ENCODE measurements at places on chromosomes 7 and 10.
A peak's percentile ranks its signal among the peaks of the same experiment; 100 is the strongest.

DNA sequence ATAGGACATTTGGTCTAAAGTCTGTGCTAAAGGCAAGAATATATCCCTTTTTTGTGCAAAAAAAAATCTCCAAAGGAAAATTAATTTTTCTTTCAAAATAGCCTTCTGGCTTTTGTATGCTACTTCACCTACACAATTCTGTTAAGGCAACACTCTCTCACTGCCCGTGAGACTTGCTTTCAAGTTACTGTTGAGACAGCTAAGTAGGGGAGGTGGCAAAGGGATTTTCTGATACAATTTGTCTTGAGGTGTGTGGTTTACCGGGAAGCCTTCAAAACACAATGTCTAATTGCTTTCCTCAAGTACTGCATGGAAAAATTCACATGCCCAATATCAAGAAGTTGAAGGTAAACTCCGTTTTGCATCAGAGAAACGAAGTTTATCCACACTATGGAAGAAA is 50.8 kb upstream of the RSU1 start:
- no peak for DNase-seq

DNA sequence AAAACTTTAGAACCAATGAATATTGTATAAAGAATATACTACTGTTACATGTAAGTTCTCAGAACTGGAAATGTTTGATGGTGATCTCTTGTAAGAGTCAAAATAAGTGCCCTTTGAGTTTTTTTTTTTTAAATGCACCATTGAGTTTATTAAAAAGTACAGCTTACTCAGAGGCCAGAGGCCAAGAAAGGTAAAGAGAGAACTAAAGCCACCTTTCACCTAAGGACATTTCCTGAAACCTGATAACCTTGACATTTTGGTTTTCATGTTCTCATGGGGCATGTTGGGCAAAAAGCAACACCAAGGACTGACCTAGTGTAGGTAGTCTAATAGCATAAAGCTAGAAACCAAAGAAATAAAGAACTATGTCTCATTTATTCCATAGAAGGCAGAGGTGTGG is 27.7 kb downstream of the REEP3 start:
- no peak for DNase-seq

DNA sequence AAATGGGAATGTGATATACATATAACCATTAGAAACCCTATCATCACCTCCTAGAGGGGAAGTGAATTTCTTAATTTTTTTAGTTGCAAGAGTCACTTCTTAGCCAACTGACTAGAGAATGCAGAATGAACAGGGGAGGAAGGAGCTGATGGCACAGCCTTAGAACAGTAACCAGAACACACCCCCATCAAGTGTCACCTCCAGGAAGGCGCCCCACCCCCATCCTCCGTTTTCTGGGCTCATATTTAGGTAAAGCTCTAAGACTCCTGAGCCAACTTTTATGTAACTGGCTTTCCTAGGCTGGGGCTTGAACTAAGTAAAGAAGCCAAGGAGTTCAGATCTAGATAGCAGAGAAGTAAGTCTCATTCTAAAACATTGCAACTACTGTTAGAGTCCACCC is 54.0 kb downstream of the COL17A1 start:
- no peak for DNase-seq

DNA sequence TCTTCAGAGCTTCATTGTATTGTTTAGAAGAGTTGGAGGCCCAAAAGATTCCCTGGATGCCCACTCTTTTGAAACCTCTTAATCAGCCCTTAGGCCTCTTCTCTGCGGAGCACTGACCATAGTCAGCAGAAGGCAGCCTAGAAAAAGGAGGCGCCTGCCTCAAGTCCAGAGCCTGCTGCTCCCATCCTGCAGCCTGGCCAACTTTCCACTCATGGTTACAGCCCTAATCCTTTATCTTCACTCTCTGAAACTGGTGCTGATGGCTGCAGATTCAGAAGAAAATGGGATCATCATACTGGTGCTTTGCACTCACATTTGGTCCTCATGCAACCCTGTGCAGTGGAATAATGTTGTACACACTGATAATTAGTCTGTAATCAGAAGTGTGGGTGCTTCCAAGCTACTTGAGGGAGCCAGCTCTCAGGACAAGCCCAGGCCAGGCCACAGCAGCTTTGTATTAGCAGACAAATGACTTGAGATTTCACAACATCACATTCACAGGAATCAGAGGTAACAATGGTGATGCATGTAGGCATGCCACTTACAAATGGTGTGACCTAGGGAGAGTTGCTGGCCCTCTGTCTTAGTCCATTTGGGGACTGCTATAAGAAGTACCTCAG is 272.9 kb downstream of the GALNT17 start:
- DNase-seq: no peak

DNA sequence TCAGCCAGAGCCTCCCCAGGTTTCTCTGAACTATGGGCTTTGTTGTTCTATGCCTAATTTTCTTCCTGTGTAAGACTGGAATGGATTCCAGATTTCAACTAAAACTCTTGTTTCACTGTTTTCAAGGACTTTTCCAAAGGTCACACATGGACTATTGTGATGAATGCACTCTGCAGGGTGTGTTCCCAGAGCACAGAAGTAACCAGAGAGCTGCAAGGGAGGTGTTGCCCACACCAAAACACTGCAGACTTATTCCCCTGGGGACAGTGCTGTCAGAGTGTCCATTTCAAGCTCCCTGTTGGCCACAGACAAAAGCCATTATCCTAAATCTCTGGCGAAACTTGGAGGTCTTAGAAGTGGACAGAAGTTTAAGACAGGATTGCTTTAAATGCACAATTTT is 231.6 kb downstream of the TRIL start:
- no peak for DNase-seq

GRCh38 chr7:46532571-46532970 is 611.5 kb upstream of the IGFBP3 start:
- no peak for DNase-seq

- no peak for DNase-seq
Measured at GRCh38 chr10:100291356-100291755, 4.9 kb upstream of the BLOC1S2 start.

- DNase-seq: no peak
Measured at GRCh38 chr10:126021833-126022500, 125.6 kb downstream of the FANK1 start.

DNA sequence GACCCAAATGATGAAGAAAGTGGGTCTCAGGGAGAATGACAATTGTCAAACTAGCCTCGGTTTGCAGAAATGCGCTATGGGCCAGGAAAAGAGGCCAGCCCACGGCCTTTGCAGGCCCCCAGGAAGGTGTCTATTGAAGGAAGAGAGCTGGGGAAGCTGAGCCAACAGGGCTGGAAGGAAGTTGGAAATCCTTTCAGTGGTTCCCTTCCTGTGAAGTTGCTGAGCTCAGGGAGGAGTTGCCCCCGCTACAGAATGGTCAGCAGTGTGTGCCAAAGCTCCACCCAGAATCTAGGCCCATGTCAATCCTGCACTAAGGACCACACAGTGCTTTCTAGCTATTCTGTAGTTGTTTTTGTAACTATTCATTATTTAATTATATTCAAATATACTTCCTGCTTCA is 91.6 kb upstream of the ANLN start:
- DNase-seq: no peak

GRCh38 chr10:109967739-109968088 is 40.1 kb upstream of the ADD3 start:
- no peak for DNase-seq

GRCh38 chr10:55065185-55065584 is 264.2 kb upstream of the PCDH15 start:
- no peak for DNase-seq

DNA sequence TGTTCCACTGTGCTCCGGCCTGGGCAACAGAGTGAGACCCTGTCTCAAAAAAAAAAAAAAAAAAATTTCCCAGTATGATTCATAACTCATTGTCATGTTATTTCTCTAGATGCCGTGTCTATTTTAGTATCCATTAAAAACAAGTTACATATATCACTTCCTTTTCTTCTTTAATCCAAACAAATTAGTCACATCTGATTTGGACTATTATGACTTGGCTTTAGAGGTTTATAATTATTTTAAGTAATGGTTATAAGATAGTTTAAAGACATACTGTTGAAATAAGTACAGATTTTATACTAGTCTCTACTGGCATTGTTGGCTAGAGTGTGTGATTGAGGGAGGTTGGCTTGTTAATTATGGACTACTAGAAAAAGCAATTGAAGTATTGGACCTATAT is 53.3 kb downstream of the ZMYND11 start:
- no peak for DNase-seq

GRCh38 chr7:55345292-55345691 is 19.8 kb upstream of the LANCL2 start:
- no peak for DNase-seq

GRCh38 chr7:143318661-143319060 is 2.8 kb downstream of the CLCN1 start:
- DNase-seq: peak; percentile 37

- no peak for DNase-seq
Measured at GRCh38 chr7:34019301-34019790, 114.0 kb downstream of the BMPER start.

GRCh38 chr10:127343821-127344220 is 147.4 kb upstream of the INSYN2A start:
- DNase-seq: no peak

DNA sequence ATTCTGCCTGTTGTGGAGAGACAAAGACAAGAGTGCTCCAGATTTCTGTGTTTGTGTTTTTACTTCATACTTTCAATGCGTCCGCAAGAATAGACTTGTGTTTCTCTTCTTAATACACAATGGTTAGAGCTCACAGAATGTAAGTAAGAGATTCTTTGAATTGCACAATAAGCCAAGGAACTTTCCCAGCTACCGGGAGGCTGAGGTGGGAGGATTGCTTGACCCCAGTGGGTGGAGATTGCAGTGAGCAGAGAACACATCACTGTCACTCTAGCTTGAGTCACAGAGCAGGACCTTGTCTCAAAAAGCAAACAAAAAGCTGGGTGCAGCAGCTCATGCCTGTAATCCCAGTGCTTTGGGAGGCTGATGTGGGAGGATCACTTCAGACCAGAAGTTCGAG is 250.7 kb upstream of the MYO3A start:
- no peak for DNase-seq

DNA sequence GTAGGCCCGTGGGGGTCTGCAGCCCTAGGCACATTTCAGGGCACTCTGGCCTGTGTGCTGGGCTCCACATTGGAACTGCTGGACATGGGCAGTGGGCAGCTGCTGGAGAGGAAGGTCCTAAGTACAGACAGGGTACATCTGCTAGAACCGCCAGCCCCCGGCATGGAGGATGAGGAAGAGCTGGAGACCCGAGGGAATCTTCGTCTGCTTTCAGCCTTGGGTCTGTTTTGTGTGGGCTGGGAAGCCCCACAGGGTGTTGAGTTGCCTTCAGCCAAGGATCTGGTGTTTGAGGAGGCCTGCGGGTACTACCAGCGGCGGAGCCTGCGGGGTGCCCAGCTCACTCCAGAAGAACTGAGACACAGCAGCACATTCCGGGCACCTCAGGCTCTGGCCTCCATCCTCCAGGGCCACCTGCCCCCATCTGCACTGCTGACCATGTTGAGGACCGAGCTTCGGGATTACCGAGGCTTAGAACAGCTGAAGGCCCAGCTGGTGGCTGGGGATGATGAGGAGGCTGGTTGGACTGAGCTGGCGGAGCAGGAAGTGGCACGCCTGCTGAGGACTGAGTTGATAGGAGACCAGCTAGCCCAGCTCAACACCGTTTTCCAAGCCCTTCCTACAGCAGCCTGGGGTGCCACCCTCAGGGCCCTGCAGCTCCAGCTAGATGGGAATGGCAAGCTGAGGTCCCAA is 1.4 kb downstream of the HPS6 start:
- no peak for DNase-seq

DNA sequence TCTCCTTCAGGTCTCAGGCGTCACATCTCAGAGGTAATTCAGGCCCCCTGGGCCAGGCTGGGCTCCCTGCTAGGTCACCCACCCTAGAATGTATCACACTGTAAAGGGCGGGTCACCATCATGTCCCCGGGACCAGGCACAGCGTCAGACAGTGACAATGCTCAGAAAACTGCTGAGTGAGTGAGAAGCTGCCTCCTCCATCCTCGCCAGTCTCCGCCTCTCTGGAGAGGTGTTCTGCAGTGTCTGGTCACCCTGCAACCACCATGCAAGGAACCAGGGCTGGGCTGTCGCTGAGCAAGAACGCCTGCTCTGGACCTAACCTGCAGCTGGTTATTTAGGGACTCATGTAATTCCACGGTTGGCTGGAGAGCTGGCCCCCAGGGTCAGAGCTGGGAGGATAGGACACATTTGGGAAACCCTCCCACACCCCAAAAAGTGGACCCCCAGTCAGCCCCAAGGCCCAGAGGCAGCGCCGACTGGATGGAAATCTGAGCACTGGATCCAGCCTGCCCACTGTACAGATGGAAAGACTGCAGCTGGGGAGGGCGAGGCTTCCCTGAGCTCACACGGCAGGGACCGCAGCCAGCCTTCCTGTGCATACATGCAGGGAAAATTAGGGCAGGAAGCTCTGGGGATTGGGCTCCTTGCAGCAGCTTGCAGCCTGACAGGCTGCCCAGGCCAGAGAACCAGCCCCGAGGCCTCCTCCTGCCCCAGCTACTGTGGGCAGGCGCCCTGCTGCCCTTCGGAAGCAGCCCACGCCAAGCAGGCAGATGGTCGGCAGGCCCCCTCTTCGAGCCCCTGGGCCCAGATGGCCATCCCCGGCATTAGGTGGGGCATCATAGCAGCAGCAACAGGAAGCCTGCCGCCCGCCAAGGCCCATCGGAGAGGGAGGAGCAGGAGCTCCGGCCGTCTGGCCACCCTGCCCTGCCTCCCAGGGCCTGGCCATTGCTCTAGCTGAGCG is 105.4 kb upstream of the ZMIZ1 start:
- no peak for DNase-seq

DNA sequence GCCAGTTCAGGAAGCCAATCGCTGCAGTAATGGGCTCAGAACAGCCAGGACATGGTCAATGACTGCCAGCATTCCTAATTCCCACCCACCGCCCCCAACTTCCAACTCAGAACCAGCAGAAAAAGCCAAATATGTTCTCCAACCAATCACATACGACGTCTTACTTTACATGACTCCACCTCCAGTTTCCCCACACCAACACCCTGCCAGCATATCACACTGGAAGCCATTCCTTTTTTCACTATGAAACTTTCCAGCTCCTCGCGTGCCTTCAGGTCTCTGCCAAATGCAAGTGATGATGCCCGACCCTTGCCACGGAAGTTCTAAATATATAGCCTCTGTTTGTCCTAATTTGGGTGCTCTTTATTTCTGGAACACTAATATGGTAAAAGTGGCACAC is 12.5 kb downstream of the NPS start:
- DNase-seq: no peak

GRCh38 chr10:78405736-78406135 is 372.1 kb downstream of the RPS24 start:
- DNase-seq: no peak

DNA sequence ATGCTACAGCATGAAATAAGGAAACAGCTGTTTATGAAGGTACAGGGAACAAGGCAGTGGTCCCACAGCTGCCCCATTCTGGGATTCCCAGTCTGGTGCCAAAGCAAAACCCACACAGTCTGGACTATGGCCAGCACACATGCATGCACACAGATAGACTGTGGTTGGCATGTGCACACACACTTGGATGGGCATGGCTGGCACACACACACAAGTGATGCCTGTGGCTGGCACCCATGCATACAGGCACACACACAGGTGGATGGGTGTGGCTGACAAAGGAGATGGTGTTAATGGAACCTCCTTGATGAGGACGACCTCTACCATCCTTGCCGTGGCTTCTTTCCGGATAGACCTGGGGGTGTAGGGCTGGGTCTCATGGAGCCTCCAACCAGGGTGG is 114.0 kb upstream of the LYZL2 start:
- no peak for DNase-seq

GRCh38 chr7:44431091-44431608 is 59.3 kb downstream of the NUDCD3 start:
- DNase-seq: no peak

GRCh38 chr7:95598511-95598910 is 2.2 kb upstream of the PDK4 start:
- DNase-seq: no peak

Data from astrocyte of the spinal cord (primary cell).